ENCODE measurements at places on chromosomes 13 and 19.

GRCh38 chr13:32025730-32026129 is 5.8 kb upstream of the FRY start:
- DNase-seq: no peak

GRCh38 chr19:2887391-2887914 is 13.3 kb upstream of the ZNF57 start:
- no peak for DNase-seq

DNA sequence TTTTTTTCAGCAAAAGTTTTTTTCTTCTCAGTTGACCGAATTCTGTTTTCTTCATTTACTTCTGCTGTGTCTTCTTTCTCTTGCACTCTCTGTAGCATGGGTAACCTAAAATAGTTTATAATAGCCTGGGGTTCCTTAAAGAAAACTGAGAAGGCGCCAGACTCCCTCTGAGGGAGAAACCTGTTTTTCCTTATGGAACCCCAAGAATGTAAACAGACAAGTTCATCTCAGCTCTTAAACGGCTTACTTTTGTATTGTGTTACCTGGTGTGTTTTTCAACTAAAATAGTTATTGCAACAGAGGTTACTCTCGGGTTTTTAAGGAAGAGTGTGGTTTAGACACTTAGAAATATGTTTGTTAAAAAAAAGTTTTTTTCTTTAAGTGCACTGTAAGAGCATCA is 23.8 kb upstream of the TM9SF2 start:
- no peak for DNase-seq

- DNase-seq: no peak
Measured at GRCh38 chr13:43300865-43301264, 277.5 kb downstream of the DNAJC15 start.

GRCh38 chr19:14073925-14074838 is 1.6 kb downstream of the MISP3 start:
- DNase-seq: no peak

GRCh38 chr13:24183741-24184182 is 23.2 kb downstream of the SPATA13 start:
- DNase-seq: no peak

DNA sequence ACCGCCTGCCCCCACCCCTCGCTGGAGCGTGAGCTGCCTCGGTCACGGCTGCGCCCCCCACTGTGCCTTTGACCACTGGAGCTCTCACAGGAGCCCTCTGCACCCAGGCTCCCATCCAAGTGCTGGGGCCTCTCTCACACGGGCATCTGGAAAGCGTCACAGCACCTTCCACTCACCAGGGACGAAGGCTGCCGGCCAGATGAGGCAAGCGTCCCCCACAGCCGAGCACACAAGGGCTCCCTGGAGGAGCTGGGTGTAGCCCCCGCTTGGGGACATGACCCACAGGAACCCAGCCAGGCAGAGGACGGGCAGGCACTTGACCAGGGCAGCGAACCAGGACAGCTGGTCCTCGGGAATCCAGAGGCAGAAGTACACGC is 560 bp downstream of the TMEM86B start:
- no peak for DNase-seq

All from activated naive CD8-positive, alpha-beta T cell treated with anti-CD3 and anti-CD28 coated beads, Interleukin-2, amount 50 U/mL, for 16 hours (primary cell).